ENCODE measurements at places on chromosomes 3 and 15.

DNA sequence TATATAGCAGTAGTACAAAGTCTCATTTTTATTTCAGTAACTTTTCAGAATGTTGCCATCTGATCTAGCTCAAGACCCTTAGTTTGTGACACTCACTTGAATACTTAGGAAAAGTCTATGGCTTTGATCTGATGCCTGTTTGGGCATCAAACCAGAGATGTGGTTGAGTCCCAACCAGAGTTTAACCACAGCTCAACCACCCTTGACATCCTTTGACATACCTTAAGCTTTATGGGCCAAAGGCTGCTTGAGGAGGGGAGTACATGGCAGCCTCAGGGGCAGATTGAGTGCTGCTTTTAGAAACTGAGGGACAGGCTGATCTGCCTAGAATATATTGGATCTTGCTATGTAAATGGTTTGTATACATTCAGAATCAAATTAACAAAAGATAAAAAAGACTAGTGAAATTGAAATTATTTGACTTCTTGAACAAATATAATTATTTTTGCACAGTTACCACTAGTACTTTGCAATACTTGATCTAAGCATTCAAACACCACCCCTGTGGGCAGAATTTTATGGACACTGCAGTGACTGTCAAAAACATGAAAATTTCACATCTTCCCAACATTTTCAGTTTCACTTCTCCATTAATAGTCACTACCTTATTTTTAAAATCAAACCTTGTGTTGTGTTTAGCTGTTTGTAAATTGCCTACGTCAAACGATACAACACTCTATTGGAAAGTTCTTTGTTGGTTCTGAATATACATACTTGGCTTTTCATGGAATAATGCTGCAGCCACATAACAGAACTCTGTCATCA is 199.8 kb downstream of the UBE2E2 start:
- DNase-seq: no peak

DNA sequence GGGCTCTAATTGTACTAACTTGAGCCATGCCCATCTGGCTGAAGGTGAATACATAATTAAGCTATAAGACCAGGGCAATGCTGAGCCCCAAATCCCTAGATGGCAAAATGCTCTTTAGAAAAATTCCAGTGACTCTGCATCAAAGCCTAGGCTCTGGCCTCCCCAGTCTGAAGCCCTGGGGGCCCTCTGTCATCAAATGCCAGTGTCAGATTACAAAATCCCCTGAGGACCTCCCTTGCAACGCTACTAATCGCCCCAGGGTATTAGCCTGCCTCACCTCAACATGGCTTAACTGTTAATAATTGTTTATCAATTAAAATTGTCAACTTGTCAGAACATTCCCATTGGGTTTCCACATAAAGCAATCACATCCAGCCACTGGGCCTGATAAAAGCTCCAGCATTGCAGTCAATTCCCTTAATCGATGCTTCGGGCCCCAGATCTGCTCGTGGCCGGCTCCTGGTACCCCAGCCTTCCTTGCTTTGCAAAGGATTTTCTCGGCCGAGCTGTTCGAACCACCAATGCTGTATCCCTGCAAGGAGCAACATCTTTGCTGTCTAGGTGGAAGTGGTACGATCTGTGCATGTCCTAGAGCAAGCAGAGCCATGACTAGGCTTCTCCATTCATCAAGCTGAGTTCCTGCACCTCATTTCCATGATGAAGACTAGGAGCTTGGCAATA is 151.7 kb downstream of the MEGF11 start:
- DNase-seq: no peak

DNA sequence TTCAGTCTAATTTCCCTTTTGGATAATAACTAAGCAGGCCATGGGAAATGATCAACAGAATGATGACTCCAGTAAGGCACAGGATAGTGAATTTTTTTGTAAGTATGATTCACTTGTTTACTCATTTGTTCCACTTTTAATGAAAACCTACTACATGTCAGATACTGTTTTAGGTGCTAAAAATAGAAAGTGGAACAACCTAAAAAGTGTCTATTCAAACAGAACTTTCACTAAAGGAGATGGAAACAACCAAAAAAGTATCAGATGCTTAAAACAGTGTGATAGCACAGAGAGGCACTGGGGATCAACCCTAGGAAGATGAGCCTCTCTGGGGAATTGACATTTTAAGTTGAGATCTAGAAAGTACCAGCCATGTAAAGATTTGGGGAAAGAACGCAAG is 11.1 kb downstream of the RYK start:
- DNase-seq: no peak

- DNase-seq: no peak
These were observed 67.2 kb downstream of the EIF4E3 start for GRCh38 chr3:71657831-71658530.

- DNase-seq: no peak
These were observed 86.7 kb downstream of the PEAK1 start for GRCh38 chr15:77333166-77333565.

DNA sequence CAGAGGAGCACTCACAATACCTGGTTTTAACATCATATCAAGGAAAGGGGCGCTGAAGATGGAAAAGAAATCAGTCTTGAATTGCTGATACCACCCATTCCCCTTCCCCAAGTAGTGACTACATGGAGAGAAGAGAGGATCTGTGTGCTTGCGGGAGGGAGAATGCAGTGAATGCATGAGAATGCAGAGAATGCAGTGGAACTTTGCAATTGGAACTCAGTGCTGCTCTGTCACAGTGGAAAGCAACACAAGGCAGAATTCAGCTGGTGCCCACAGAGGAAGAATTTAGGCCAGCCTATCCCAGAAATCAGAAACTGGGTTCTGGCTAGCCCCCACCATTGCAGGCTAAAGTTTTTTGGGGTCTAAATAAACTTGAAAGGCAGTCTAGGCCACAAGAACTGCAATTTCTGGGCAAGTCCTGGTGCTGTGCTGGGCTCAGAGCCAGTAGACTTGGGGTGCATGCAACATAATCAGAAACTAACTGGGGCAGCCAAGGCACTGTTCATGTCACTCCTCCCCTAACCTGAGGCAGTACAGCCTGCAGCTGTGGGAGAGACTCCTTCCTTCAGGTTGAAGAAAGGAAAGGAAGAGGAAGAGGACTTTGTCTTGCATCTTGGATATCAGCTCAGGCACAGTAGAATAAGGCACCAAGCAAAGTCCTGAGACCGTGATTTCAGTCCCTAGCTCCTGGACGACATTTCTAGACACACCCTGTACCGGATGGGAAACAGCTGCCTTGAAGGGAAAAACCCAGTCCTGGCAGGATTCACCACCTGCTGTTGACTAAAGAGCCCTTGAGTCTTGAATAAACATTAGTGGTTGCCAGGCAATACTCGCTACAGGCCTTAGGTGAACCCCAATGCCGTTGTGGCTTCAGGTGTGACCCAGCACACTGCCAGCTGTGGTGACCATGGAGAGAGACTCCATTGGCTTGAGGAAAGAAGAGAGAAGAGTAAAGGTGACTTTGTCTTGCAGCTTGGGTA is 329.3 kb downstream of the TBL1XR1 start:
- DNase-seq: no peak

GRCh38 chr3:193797566-193797965 is 204.6 kb downstream of the OPA1 start:
- DNase-seq: no peak

DNA sequence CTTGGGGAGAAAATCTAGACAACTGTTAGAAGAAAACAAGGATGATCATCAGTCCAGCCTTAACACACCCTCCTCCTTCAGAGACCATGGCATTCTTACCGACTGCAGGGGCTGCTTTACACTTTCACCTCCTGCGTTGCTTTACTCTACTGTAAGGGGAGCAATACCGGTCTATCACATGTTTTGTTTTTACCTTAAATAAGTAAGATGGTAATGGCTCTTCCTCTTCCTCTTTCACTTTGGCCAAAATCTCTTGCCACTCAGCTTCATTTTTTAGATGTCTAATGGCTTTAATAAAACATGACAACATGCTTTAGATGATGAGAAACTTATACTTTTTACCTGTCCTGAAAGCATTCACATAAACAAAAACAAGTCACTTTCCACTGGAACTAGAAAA is 33.4 kb upstream of the STIMATE start:
- no peak for DNase-seq

- no peak for DNase-seq
These were observed 398.7 kb downstream of the FEZF2 start for GRCh38 chr3:61974662-61975061.

DNA sequence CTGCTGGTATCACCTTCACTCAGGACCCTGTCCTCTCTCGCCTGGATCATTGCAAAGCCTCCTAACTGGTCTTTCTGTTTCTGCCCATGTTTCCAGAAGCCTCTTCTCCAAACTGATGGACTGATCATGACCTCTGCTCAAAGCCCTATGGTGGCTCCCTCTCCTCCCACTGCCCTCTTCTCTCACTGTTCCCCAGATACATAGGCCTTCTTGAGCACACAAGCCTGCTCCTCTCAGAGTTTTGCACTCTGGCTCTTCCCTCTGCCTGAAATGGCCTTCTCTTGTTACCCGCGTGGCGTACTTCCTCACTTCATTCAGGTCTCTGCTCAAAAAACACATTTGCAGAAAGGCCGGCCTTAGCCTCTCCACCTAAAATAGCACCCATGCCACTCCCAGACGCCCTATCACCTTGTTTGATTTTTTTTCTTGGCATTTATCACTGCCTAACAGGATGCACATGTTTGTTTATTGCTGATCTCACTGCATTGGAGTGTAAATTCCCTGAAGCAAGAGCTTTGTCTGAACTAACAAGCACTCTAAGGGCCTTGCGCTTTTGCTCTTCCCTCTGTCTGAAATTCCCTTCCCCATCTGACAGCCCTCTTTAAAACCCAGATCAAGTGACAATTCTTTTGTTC is 1.4 kb upstream of the ETFA start:
- peak; percentile 47 for DNase-seq

Data from HuH-7.5 (cell line).